ENCODE measurements at places on chromosomes 2 and 18.
A peak's percentile ranks its signal among the peaks of the same experiment; 100 is the strongest.

- DNase-seq = peak; percentile 36
Observed at GRCh38 chr18:13375302-13376255, 157.0 kb downstream of the LDLRAD4 start.

GRCh38 chr2:56871644-56872043, 687.9 kb downstream of the CCDC85A start:
- DNase-seq = no peak

GRCh38 chr18:43692099-43692690, 414.9 kb upstream of the SYT4 start:
- DNase-seq = no peak

DNA sequence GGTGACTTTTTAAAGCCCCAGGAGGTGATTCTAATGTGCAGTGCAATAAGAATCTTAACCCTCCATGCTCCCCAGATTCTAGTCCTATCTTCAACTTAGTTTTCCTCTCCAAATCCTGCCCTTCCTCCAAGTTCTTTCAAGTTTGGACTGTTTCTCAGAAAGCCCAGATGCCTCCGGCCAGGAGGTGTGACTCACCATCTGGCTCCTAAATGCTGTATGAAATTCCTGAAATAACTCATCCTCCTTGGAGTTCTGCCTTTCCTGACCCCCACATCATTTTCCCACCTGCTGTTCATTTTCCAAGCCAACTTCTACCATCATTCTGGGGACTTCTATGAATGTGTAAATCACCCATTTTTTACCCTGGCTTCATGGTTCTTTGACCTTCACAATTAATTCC, 118.2 kb upstream of the NOL4 start:
- no peak for DNase-seq

DNA sequence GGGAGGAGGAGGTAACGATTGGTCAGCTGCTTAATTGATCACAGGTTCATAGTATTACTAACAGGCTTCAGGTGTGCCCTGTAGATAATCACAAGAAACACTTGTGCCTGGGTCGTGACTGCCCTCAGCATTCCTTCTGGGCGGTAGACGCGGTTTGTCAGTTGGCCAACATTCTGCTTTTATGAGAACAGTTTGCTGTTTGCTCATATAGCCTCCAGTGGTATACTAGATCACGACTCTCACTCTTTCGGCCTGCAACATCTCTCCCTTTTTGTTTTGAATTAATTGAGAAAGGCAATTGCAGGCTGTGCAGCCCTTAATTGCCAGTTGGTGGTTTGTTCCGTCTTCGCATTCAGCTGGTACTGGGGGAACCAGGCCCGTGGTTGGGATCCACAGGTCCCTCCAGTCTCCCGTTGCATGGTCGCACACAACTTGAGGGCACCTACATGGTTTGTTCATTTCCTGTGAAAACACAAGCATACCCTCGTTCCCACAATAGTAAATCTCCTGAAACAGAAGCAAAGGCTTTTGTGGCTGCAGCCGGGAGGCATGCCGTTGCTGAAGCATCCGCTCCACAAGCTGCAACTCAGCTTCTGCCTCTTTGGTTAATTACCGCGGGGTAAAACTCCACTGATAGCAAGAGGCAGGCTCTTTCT, 30.3 kb upstream of the GPR17 start:
- DNase-seq = no peak
